ENCODE measurements at places on chromosomes 13 and 19.

- peak; percentile 44 for DNase-seq
These were observed 44.8 kb downstream of the DNM2 start for GRCh38 chr19:10762656-10763055.

DNA sequence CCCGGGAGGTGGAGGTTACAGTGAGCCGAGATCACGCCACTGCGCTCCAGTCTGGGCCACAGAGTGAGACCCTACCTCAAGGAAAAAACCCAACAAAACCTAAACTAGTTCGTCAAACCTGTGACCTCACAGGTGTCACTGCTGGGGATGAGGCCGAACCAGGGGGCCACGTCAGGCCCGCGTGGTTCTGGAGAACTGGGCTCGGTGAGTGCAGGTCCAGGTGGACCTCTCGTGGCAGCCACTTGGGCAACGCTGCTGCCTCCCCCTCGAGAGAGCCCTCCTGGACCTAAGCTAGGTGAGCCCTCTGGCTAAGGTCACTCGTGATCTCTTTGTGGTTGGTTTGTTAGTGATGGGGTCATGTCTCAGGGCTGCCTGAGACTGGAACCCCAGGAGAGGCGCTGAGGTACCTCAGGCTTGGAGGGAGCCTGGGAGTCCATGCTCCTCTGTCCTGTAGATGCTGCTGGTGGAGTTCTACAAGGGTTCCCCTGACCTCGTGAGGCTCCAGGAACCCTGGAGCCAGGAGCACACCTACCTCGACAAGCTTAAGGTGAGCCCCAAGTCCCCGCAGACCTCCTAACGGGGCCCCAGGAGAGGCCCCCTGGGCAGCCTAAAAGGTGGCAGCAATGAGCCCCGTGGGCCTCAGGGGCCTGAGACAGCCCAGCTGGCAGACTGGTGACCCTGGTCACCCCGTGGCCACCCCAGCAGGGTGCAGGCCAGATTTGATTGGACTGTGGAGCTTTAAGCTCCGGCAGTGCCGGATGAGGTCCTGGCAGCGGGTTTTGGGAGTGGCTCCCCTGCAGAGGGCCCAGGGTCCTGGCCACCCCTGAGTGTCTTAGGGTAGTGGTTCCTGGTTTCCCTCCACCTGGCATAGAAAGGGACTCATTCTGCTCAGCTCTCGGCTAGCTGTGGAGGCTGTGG is 15.6 kb downstream of the MPND start:
- DNase-seq, result no peak

GRCh38 chr13:99421271-99421670 is 80.0 kb upstream of the TM9SF2 start:
- DNase-seq, result no peak

GRCh38 chr19:49637821-49638738 is 1.9 kb downstream of the RRAS start:
- no peak for DNase-seq

- DNase-seq, result no peak
These were observed 391.0 kb upstream of the SLITRK5 start for GRCh38 chr13:87280139-87280538.
